ENCODE measurements at places on chromosomes 4 and X.

DNA sequence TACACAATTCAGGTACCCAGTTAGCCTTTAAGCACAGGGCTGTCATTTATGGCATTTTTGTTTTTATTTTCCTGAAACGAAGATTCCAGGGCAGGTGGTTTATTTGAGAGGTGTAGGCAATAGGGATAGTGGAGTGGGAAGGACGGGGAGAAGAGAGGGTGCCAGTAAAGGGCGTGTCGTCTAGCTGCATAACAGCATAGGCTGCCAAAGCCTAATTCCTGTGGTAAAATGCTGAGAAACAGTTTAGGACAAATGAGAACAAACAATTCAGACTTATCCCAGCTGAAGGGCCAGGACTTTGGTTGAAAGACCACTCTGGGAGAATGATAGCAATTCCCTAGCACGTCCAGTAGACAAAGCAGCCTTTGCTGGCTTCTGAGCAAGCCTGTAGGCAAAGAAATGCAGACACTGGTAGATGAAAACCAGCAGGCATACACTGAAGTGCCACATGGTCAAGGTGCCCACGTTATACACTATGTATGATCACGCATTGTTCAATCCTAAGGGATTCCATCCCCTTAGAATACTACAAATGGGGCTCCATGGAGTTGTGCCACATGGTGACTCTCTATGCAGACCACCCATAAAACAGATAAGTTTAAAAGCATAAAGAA is 70.6 kb downstream of the PKD2 start:
- no peak for DNase-seq

- DNase-seq: no peak
Observed at GRCh38 chrX:154025230-154025629, 5.5 kb upstream of the IRAK1 start.

GRCh38 chrX:144335402-144335801 is 451.5 kb downstream of the UBE2NL start:
- no peak for DNase-seq

- no peak for DNase-seq
Observed at GRCh38 chr4:18039113-18039512, 17.6 kb upstream of the LCORL start.

DNA sequence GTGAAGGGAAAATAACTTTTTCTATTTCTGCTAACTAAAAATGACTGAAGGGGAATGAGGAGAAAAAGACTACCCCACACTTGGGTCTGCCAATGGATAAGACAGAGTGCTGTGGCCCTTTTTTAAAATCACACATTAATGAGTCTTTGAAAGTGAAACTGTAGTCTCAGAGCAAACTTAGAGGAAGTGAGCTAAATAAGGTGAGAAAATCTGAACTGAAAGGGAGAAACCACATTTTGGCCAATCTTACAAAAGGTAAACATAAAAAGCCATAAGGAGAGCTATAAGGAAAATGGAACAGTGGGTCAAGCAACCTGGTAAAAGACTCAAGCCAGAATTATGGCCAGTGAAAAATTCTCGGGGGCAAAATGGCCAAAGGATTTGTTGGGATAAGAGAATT is 755.1 kb upstream of the IGFBP7 start:
- no peak for DNase-seq

GRCh38 chrX:104961926-104962325 is 258.6 kb downstream of the TEX13A start:
- no peak for DNase-seq

DNA sequence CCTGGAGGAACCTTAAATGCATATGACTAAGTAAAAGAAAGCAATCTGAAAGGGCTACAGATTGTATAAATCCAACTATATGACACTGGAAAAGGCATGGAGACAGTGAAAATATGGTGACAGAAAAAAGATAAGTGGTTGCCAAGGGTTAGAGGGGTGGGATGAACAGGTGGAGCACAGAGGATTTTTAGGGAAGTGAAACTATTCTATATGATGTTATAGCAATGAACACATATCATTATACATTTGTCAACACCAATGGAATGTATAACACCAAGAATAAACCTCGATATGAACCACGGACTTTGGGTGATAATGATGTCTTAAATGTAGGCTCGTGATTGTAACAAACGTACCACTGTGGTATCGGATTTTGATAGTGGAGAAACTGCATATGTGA is 40.7 kb downstream of the NPY5R start:
- no peak for DNase-seq

Data from activated naive CD4-positive, alpha-beta T cell treated with anti-CD3 and anti-CD28 coated beads, Interleukin-2, amount 50 U/mL, for 16 hours (primary cell).